ENCODE measurements at places on chromosomes 1 and 21.

GRCh38 chr21:42734323-42734971 is 81.0 kb downstream of the PDE9A start:
- no peak for DNase-seq

DNA sequence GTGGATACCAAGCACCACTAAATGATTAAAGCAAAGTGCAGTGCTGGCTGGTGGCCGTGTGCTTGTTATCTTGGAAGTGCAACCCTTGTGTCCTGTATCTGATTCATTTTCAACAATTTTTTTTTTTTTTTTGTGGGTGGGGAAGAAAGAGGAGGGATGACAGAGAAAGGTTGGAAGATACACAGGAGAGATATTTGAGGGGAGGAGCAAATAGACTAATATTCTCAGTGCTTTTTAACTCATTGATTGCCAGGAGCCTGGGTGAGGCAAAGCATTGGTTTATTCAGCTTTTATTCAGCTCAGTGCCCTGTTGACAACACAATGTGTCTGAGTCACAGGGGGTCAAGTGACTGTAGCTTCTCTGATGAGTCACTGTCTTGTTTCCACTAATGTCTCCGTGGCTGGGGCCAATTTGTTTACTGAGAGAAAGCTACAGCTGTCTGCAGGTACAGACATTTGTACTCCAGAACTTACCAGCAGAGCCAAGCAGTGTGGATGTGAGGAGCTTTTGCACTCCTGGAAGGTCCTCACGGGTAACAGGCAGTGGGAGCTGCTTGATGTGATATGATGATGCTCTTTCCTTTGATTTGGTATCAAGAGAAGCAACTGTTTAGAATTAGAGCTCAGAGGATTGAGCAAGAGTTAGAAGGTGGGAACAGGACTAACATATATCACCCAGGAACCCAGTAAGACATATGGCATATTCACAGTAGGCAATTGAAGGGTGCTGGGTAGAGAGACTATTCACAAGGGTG is 23.6 kb upstream of the DNM3 start:
- peak; percentile 18 for DNase-seq

DNA sequence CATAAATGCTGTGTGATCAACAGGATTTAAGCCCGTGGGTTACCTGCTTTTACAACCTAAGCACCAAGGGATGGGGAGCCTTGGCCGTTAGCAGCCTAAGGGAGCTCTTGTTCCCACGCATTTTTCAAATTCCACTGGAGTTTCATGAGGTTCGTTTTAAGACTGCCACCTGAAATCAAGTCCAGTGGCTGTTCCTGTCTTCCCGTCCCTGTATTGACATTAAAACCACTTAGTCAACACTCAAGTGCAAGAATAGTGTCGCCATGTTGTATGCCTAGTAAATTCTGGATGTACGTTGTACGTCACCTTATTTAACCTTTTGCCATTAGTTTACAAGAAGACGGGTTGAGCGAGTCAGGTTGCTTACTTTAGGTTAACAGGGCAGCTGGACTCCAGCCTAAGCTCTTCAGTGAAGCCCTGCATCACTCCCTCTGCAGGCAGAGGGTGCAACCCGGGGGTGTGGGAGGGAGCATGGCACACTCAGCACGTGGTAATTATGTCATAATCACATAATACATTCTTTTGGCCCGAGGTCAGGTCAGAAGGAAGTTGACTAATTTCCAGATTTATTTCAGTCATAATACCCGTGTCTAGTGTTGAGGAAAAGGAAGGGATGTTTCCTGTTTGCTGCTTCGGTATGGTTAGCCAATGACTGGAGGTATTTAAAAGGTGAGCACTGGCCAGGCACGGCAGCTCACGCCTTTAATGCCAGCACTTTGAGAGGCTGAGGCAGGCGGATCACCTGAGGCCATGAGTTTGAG is 42.5 kb downstream of the CNST start:
- peak; percentile 88 for DNase-seq

- DNase-seq = no peak
Measured at GRCh38 chr1:116232989-116233514, 121.9 kb downstream of the MAB21L3 start.

DNA sequence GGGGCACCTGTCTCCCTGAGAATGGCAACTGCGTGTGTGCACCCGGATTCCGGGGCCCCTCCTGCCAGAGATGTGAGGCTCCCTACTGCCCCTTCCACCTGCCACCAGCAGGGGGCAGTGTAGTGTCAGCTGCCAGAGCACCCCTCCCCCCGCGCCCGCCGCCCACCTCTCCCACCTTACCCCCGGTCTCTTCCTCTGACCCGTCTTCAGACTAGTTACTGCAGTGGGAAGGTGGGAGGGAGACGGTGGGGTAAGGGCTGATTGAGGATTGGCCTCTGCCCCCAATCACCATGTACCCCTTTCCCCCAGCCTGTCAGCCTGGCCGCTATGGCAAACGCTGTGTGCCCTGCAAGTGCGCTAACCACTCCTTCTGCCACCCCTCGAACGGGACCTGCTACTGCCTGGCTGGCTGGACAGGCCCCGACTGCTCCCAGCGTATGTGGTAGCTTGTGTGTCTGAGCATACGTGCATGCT is 10.1 kb upstream of the LRRC71 start:
- DNase-seq = no peak

DNA sequence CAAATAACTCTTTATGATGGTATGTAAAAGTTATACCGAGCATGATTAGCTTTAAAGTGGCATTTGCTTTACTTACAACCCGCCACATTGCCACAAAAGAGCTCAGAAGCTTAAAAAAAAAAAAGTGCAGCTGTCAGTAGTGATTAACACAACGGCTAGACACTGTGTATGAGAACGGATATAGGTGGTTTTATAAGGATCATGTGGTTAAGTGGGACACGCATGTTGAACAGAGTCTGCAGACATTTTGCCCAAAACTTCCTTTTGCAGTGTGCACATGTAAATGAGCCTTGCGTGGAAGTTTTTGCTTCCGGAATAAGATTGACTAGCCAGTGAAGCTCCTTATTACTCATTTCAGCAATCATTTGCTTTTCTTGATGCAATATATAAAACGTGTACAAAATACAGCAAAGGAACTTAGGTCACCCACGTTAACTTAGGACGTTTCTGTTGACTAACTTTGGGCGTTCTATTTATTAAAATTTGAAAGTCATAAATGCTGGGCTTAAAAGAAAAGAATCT is 58.7 kb upstream of the RGS1 start:
- DNase-seq = no peak

GRCh38 chr1:37485902-37486679 is 11.7 kb downstream of the ZC3H12A start:
- DNase-seq = no peak

DNA sequence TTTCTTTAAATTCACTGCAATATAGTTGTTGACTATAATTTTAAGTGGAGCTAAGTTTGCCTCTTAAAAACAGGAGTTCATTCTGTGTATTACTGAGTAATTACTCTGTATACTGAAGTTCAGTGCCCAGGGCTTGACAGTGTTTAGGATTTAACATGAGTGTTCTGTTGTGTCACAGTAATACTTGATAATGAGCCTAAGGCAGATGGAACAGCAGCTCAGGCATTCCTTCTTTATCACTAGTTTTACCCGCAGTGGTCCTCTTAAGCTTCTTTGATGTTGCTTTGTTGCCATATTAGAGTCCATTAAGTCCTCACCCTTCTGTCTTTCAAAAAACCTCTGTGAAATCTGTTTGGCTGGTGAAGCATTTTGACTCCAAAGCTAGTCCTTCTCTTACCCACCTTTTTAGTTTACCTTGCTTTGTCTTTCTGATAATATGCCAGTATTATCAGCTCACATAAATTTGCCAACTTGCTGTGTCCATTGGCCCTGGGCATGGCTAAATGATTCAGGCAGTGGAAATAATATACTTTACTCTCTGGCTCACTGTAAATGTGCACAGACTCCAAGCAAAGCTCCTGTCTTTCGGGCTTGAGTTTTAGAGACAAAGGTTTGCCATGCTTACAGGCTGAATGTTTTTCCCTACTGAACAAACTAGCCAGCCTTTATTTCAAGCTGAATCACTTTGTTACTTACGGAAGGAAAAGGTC is 17.7 kb downstream of the HIPK1 start:
- no peak for DNase-seq

- DNase-seq = no peak
Measured at GRCh38 chr1:177274687-177275211, 104.0 kb downstream of the BRINP2 start.

- DNase-seq = no peak
Measured at GRCh38 chr1:201885531-201886075, 3.1 kb upstream of the SHISA4 start.

GRCh38 chr1:110548381-110548780 is 29.4 kb upstream of the KCNA10 start:
- DNase-seq = no peak

DNA sequence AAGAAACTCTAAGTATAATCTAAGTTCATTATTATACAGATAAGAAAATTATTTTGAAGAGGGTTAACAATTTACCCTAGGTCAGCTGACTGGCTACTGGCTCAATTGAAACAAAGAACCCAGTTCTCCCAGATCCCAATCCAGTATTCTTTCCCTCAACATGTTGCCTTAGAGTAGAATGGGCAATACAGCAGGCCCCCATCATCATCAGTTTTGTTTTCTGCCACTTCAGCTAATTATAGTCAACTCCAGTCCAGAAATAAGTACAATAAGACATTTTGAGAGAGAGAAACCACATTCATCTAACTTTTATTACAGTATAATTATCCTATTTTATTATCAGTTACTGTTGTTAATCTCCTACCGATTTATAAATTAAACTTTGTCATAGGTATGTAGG is 241.2 kb downstream of the ASTN1 start:
- no peak for DNase-seq

GRCh38 chr1:31725777-31726535 is 22.1 kb upstream of the COL16A1 start:
- DNase-seq = no peak

GRCh38 chr1:43705982-43706597 is 1.2 kb upstream of the ST3GAL3 start:
- no peak for DNase-seq

- DNase-seq = no peak
Measured at GRCh38 chr1:6465461-6466005, 440 bp downstream of the TNFRSF25 start.

DNA sequence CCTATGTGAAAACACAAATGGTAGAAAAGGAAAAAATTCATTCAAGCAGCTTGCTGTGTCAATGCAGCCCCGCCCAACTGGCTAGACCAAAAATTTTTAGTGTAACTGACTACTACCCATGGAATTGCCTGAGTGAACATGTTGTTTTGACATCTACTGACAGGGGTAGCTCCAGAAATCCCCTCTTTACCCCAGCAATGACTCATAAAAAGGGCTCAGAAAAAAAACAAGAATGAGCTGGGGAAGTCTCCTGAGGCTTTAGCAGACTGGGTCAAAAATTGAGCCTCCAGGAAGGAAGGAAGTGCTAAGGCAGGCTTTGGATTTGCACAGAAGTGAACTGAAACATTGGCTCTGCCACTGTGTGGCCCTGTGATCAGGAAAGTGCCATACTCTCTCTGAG is 24.4 kb upstream of the FGGY start:
- DNase-seq = no peak

DNA sequence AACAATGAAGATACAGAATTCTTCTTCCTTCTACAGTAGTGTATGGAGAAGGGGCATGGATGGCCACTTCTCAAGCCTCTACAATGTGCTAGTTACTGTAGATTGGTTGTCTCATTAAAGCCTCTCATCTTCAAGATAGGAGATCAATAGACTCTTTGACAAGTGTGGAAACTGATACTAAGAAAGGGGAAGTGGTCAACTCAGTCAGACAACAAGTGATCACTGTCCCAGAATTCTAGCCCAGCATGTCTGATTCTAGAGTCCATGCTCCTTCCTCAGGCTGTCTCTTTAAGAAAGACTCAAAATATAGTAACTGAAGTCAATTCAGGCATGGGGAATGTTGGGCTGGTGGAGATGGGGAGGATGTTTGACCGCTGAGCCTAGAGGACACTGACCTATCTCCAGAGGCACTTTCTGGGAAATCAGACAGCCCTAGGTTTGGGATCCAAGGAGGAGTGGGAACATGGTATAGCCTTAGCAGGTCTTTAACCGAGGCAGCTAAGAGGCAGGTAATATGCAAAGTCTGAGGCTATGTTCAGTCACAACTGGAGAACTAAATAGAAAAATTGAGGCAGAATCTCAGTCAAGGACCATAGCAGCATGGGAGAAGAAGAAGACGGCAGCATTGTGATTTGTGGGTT is 39.3 kb upstream of the EYA3 start:
- DNase-seq = no peak

GRCh38 chr1:233933339-233933738 is 28.9 kb downstream of the SLC35F3 start:
- no peak for DNase-seq

- no peak for DNase-seq
Measured at GRCh38 chr1:147509786-147510395, 31.4 kb upstream of the BCL9 start.

DNA sequence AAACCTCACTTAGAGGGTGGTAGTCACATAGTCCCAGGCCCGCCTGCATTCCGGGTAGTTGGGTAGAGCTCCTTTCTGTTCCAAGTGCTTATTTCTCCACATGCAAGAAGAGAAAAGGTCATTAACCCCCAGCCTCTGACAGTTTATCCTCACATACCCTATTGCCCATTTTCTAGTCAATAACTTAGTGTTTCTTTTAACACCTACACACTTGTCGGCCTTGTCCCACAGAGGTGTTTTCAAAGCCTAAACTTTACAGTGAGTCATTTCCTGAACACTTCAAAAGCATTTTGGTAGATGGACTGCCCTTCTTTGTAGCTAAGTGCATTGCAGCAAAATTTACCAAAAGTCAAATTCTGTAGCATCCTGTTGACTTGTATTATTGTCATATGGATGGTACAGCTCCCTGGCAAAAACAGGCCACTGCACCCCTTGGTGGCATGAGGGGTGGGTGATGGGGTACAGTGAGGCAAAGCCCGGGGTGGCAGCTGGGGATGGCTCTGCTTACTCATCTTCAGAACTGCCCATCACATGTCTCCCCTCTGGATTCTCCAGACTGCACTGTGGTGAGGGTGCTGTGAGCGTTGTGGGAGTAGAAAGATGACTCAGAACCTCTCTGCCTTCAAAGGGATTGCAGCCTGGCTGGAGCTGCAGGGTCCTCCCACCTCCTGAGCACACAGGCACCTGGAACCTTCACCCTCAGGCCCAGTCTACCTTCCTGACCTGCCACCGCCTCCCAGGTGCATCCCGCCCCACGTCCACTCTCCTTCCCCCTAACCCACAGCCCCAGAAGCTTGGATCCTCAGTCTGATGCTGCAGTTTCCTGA is 45.8 kb upstream of the DMRTB1 start:
- DNase-seq = peak; percentile 33

GRCh38 chr1:94416901-94417727 is 1.1 kb upstream of the ABCD3 start:
- DNase-seq = peak; percentile 65

DNA sequence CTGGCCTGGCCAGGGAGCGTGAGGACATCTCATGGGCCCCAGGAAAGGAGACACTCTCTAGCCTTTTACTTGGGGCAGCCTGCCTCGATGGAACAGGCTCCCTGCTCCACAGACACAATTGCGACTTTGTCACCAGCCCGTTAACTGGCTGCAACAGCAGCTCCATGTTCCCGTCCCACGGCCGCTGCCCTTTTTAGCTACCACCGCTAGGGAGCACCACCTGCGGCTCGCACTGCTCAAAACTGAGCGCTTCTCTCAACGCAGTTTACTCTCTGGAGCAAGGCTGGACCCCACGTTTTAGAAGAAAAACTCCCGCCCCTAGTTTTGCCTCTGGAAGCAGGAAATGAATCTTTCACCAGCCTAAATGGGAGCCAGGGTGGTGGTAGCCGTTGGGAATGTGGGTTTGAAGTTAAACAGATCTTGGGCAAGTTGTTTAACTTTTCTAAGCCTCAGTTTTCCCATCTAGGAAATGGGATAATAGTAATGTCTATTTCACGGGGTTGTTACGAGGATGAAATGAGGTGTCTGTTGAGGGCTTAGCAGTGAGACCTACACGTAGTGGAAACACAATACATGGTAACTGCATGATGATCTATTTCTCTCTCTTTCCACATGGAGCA is 3.5 kb upstream of the LRRC38 start:
- DNase-seq = no peak
